ENCODE measurements at places on chromosomes 2 and 18. TPM values are rescaled to one million over a fixed set of nuclear protein-coding genes. Genes with fewer than 3 reads are reported as not detected.
A peak's percentile ranks its signal among the peaks of the same experiment; 100 is the strongest.

TEKT4 gene
- not detected for total RNA-seq

SERPINB3 gene
- not detected for total RNA-seq

FMNL2 gene
- total RNA-seq: 12.9 TPM

GRCh38 chr18:23380817-23381216, 72.3 kb upstream of the RIOK3 start:
- peak; percentile 66 for DNase-seq
- no peak overlapping the region for H3K4me3 ChIP-seq
- peaks cover 46% of the 10 kb centered on the region for H3K4me1 ChIP-seq
- peak overlapping the region; percentile 88 for H3K27ac ChIP-seq

- H3K4me3 ChIP-seq: no peak overlapping the region
- H3K4me1 ChIP-seq: no peaks in the 10 kb centered on the region
- H3K36me3 ChIP-seq: no peaks in the 10 kb centered on the region
- no peak overlapping the region for H3K27ac ChIP-seq
Observed at GRCh38 chr18:37253394-37254235, 312.0 kb downstream of the CELF4 start.

DNA sequence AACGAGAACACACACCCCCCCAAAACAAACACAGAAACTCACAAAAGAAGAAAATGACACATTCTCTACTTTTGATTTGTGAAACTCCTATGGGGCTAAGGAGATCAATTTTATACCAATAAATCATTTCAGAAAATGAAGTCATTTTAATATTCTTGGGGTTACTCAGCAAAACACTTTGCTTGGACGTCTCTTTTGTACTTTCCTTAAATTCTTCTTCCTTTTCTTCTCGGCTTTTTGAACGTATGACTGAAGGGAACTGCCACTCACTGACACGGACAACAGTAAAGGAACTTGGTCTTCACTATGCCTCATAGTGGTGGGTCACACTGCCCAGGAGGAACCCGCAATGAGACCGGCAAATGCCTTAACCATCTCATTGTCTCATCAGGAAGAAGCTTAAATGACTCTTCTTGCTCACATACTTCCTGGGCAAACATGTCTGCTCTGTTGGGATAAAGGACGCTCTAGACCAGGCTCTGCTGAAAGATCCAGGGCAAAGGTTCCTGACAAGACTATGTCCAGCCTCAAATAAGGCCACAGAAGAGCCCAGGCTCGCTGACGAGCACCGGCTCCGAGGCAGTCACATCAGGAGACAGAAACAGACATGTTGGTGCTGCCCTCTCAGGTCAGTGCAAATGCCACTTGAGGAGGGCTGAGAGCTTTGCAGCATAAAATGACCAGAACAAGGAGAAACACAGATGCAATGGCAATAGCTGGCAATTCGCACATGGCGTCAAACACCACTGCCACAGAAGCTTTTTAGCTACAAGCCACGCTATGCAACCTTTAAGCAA, 205.5 kb downstream of the TGIF1 start:
- H3K4me3 ChIP-seq: no peak overlapping the region
- H3K27me3 ChIP-seq: no peaks in the 10 kb centered on the region
- H3K36me3 ChIP-seq: no peaks in the 10 kb centered on the region
- H3K27ac ChIP-seq: no peak overlapping the region
- peaks cover 41% of the 10 kb centered on the region for H3K4me1 ChIP-seq

DNA sequence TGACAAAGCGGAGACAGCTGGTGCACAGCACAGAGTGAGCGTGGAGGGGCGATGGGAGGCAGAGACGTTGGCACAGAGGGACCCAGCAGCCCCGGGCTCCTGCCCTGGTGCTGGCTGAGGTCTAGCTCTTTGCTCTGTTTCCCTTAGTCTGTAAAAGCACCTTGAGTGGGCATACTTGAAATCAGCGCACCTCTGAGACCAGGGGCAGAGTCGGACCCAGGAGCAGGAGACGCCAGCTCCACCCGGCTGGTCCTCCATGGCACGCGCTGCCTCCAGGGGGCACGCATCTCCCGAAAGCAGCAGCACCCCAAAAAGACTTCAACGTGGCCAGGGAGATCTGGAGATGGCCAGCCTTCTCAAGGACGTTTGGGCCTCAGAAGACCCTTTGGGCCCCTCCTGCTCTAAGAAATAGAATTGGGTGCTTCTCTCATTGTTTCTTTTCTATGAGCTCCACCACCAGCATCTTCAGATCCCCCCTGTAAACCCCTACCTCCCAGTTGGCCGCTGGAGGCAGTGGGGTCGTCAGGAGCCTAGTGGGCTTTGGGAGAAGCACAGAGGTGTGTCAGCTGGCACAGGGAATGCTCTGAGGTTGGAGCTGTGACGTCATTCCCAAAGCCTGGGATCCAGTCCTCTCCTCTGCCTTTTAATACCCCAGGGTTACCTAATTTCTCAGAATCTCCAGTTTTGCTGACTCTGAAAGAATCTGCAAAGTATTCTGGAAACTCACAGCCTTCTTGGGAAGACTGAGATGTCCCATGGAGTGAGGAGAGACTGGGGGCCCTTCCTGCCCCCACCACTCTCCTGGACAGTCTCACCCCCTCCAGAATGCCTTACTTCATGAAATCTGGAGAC, 58.9 kb downstream of the CIB4 start:
- no peaks in the 10 kb centered on the region for H3K36me3 ChIP-seq
- H3K27ac ChIP-seq: no peak overlapping the region
- peaks cover 49% of the 10 kb centered on the region for H3K27me3 ChIP-seq
- H3K4me3 ChIP-seq: no peak overlapping the region
- no peaks in the 10 kb centered on the region for H3K4me1 ChIP-seq
- DNase-seq: no peak

DNA sequence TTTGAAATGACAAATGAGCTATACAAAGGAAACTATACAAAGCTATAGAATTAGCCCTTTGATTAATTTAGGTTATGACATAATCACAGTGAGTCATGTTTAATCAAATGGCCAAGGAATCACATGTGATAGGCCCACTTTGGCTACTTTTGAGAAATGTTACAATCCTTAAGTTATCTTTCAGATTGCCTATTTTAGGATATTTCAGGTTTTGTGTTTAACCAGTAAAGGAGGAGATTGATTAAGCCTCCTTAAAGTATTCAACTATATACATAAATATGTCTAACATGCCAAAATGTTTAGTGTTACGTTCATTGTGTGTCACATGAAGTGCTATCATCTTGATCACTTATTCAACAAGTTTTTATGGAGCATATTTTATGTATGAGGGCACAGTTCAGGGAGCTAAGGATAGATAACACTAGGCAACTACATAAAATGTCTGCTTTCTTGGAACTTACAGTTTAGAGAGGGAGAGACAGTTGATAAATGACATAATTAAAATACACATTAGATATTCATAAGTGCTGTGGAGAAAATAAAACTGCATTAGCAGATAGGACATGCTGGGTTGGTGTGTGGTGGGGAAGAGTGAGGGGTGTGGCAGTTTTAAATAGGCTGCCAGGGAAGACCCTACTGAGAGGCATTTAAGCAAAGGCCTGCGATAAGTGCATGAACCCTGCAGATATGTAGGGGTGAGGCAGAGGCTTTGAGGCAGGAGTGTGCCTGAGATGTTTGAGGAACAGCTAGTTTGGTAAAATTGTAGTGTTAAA, 77.2 kb downstream of the LTBP1 start:
- DNase-seq: no peak
- no peak overlapping the region for H3K4me3 ChIP-seq
- no peak overlapping the region for H3K27ac ChIP-seq
- no peaks in the 10 kb centered on the region for H3K27me3 ChIP-seq
- peaks cover 24% of the 10 kb centered on the region for H3K4me1 ChIP-seq

- H3K27me3 ChIP-seq: no peaks in the 10 kb centered on the region
- DNase-seq: no peak
- H3K4me3 ChIP-seq: no peak overlapping the region
- no peaks in the 10 kb centered on the region for H3K36me3 ChIP-seq
- H3K27ac ChIP-seq: no peak overlapping the region
Observed at GRCh38 chr18:40534723-40535122, 1420.3 kb upstream of the PIK3C3 start.

- H3K4me3 ChIP-seq: no peak overlapping the region
- no peaks in the 10 kb centered on the region for H3K36me3 ChIP-seq
- no peak for DNase-seq
- peaks cover 5% of the 10 kb centered on the region for H3K4me1 ChIP-seq
Observed at GRCh38 chr2:25256488-25256875, 85.2 kb downstream of the DNMT3A start.

- no peaks in the 10 kb centered on the region for H3K36me3 ChIP-seq
- no peak overlapping the region for H3K4me3 ChIP-seq
- H3K27ac ChIP-seq: no peak overlapping the region
- DNase-seq: no peak
- H3K4me1 ChIP-seq: peaks cover 15% of the 10 kb centered on the region
Observed at GRCh38 chr2:232613538-232614134, 19.8 kb upstream of the EFHD1 start.
